Retinal pigment epithelial cell (primary cell): ENCODE measurements at places on chromosomes 2 and 18.

DNA sequence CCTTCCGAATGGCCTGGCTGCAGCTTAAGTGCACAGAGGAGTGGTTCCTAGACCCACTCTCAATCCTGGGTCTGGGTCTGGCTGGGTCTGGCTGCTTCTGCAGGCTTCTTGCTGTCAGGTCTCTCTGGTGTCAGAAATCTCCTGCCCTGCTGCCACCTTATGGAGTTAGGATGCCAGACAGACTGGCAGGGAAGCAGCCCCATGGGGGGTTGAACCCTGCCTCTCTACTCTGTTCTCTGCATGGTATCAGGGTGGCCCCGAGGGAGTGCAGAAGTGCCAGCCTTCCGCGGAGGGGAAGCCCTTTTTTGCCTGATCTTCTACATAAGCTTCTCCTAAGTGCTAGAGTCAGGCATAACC is 89.4 kb downstream of the ZCCHC2 start:
- no peak for DNase-seq

DNA sequence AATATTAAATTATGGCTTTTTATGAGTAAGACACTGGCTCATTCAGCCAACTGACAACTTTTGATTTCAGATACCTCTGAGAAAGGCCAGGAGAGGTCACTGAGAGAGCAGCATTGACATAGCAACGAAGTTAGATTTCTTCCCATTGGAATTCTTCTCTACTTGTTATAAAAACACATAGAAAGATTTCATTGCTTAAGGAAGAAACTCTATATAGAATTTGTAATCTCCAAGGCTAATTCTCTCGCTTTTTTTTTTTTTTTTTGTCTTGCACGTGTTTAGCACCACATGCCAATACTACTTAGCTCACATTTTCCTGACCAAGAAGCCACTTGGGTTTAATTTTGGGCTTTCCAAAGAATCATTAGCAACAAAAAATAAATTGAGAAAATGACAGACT is 233.7 kb downstream of the CALCRL start:
- DNase-seq = no peak

GRCh38 chr18:3214855-3215637 is 4.7 kb downstream of the MYOM1 start:
- no peak for DNase-seq

DNA sequence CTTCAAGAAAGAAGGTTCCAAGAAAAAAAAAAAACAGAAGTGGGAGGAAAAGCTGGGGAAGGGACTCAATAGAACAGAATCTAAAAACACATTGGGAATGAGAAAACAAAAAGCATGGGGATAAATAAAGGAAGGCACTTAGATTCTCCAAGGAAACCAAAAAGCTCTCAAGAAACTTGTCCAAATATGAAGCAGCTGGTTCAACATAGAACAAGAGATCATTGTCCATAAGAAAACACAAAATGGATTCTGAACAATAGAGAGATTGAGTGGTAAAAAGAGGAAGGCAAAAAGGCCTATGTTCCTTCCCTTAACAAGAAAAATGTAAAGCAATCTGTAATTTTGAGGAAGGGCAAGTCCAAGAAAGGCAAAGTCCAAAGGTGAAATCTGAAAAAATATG is 32.9 kb upstream of the ALK start:
- DNase-seq = no peak

- no peak for DNase-seq
Observed at GRCh38 chr2:101116841-101117552, 34.2 kb downstream of the TBC1D8 start.

DNA sequence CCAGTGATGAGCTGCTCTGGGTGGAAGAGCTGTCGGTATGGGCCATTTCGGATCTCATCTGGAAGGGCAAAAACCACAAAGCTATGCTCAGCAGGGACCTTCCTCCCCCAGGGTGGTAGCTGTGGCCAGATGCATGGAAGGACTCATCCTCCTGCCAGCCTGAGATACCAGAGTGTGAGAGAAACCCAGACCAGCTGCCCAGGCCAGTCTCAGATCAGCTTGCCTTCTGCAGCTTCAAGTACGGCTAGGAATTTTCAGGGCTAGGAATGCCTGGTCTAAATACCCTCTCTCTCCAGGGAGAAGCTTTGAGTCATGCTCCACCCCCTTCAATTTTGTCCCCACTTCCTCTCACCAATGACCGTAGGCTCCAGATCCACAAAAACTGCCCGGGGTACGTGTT is 1.4 kb upstream of the TUBA4B start:
- no peak for DNase-seq

GRCh38 chr18:38872342-38872741 is 1306.7 kb upstream of the CELF4 start:
- DNase-seq = no peak

DNA sequence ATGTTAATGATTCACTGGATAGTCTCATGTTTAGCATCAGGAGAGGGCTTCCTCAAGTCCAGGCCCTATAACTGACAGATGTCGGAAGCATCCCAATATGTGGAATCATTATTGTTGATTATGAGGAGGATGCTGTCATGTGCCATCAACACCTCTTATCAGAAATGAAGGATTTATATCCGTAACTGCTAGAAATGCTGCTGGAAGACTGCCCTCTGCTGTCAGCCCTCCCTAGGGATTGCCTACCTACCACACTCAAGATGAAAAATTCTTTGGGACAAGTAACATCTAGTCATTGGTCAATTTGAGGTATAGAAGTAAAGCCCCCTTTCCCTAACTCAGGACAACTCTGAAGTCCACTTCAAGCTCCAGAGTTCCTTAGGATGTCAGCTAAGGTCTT is 1166.5 kb upstream of the NXPH2 start:
- no peak for DNase-seq

DNA sequence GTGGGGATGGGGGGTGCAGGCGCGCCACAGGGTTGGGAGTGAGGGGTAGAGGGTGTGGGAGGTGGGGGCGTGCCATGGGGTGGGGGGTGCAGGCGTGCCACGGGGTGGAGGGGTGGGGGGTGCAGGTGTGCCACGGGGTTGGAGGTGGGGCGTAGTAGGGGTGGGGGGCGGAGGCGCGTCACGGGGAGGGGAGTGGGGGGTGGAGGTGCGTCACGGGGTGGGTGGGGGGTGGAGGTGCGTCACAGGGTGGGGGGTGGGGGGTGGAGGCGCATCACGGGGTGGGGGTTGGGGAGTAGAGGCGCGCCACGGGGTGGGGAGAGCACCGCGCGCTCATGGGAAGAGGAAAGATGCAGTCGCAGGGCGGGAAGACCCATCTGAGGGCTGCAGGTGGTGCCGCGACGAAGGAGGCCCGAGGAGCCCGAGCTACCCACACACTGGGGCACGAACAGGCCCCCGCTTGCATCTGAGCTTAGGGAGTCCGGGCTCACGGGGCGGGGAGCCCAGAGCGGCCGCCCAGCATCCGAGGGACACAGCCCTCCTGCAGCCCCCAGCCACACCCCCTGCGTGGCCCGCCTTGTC is 37.5 kb downstream of the SNED1 start:
- no peak for DNase-seq

DNA sequence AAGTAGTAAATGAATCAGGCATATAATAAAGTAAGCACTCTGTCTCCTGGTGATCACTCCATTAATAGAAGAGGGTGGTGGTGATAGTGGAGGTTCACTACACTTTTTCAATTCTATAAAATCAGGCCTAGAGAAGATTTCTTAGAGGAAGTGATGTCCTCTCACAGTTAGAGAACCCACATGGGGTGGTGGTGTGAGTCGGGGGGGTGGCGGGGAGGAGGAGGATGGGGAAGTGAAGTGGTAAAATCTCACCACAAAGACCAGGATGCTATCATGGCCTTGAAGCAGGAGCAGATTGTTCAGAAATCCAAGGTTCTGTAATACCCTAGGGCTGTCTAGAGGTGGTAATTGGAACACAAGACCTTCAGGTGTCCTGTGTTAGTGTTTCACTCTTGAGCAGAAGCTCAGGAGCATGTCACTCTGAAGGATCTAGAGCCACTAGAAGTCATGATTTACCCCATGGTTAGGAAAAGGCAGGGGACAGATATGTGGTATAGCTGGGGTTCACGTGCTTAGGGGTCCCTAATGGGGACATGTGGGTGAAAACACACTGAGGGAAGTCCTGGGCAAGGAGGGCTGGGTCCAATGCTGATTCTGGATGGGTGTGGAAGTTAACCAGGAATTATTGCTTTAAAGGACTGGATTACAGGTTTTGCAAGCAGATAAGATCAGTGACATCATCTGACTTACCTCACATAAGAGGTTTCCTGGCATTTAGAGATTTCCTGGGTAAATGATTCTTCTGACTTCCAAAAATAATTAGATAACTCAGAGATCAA is 31.0 kb downstream of the RNF125 start:
- DNase-seq = no peak

GRCh38 chr2:204183608-204184007 is 247.0 kb downstream of the ICOS start:
- no peak for DNase-seq

- DNase-seq = no peak
Observed at GRCh38 chr2:3117650-3118216, 259.9 kb downstream of the EIPR1 start.

GRCh38 chr2:219881851-219882250 is 254.4 kb downstream of the SLC4A3 start:
- no peak for DNase-seq

DNA sequence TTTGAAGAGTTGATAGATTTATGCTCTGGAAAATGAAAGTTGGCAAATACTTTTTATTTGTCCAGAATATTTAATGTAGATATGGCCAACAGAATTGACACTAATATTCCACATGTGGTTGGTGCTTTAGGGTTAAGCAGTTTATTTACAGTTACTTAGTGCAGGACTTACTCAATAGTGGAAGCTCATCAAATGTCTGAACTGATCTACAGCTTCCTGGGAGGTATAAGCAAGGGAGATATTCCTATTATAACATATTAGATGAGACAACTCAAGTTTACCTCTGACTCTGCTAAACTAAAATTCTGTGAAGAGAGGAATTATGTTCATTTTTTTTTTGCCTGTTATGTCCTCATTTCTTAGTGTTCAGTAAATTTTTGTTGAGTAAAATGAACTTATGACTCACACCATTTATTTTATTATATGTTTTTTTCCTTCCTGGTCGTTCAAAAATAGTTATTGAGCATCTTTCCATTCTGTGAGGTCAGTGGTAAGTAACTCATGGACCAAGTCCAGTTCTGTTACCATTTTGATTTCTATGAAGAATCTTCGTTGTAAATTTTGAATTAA is 13.6 kb downstream of the ABI2 start:
- DNase-seq = no peak

- DNase-seq = peak; percentile 98
Observed at GRCh38 chr2:223041527-223042109, 10.4 kb upstream of the KCNE4 start.

- DNase-seq = peak; percentile 65
Observed at GRCh38 chr2:98917031-98917471, 19.0 kb downstream of the CRACDL start.

GRCh38 chr2:21748501-21748900 is 624.7 kb downstream of the TDRD15 start:
- DNase-seq = no peak

DNA sequence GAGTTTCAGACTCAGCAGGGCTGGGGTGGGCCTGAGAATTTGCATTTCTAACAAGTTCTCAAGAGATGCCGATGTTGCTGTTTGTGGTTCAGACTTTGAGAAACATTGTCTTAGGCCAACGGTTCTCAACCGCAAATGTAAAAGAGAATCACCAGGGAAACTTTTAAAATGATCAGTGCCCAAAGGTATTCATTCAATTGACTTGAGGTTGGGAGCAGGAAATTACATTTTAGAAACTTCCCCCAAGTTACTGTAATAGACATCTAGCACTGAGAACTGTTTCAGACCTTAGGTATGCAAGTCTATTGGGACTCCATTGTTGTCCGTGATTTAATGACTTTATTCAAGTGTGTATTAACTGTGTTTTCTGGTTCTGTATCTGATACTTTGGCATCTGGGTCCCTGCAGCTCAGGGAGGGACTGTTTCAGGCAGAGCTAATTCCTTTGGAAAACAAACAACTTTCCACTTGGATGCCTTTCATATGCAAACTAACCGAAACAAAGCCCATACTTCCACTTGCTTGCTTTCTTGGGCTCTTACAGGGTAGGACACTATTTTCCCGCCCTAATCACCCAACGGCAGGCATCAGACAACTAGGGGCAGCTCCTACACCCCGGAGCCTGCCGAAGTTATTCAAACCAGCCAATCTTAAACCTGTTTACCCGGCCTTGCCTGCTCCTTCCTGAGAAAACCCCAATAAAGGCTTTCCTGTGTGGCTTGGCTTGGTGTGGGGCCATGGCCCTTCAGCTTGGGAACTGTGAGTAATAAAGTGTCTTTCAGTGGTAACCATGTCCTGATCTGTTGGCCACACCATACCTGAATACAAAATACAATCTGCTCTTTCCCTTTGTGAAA is 97.6 kb downstream of the POLE4 start:
- DNase-seq = no peak

DNA sequence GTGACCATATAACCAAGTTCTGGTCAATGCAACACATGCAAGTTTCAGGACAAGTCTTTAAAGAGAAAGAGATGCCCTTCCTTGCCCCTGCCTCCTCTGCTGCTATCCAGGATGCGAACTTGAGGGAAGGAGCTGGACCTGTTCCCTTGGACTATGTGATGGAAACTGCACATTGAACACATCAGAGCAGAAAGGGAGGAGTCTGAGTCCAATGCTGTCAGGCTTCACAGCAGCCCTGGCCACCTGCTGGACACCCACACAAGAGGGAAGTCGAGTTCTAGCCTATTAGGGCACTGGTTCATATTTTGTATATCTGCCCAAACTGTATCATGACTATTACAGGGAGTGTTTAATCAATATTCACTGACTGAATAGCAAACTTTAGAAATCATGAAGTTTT is 38.3 kb upstream of the TEX51 start:
- DNase-seq = no peak

DNA sequence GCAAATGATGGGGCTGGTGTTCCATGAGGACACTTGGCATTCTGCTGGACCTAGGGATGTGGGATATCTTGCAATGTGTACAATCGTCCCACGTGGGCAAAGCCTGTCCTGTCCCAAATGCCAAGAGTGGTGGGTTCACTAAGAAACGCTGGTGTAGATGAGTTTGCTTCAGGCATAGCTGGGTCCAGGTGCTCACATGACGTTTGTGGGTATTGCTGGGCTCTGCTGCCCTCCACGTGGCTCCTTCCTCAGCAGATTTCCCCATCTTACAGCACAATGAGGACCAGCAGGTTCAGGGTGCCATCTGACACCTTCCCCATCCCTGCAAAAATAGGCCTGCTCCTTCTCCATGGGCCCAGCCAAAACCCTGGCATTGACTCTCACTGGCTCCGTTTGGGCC is 105.9 kb downstream of the SEPTIN10 start:
- no peak for DNase-seq

GRCh38 chr2:67917332-67918054 is 145.3 kb downstream of the C1D start:
- DNase-seq = peak; percentile 35

DNA sequence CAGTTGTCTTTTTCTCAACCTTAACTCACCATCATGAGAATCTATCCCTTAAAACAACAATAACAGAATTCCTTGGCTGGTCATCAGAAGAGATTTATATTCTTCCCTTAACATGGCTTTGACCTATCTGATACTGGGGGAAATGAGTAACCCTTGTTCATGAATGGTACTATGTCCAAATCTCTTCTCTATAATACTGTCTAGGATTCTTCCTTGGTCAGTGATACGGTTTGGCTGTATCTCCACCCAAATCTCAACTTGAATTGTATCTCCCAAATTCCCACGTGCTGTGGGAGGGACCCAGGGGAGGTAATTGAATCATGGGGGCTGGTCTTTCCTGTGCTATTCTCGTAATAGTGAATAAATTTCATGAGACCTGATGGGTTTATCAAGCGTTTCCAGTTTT is 282.0 kb upstream of the SIX2 start:
- DNase-seq = no peak
